ENCODE measurements at places on chromosomes 7 and 10.

GRCh38 chr10:90171014-90171722 is 469.8 kb downstream of the KIF20B start:
- no peak for DNase-seq

GRCh38 chr10:84348860-84349259 is 20.5 kb downstream of the CCSER2 start:
- peak; percentile 52 for DNase-seq

DNA sequence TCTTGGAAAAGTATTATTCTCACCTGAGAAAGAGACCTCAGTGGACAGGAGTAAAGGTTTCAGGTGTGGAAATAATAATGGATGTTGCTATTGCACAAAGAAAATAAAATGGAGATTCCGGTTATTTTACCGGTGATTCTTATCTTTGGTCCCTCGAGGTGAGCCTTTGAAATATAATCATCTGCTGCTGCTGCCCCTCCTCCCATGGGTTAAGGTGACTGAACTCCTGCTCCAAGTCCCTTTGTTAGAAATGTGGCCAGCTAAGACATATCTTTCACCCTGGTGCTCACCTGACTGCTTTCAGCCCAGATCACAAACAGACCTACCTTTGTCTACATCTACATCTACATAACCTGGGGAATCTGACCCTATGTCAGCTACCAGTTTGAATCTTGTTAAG is 5.7 kb downstream of the CUBN start:
- no peak for DNase-seq

DNA sequence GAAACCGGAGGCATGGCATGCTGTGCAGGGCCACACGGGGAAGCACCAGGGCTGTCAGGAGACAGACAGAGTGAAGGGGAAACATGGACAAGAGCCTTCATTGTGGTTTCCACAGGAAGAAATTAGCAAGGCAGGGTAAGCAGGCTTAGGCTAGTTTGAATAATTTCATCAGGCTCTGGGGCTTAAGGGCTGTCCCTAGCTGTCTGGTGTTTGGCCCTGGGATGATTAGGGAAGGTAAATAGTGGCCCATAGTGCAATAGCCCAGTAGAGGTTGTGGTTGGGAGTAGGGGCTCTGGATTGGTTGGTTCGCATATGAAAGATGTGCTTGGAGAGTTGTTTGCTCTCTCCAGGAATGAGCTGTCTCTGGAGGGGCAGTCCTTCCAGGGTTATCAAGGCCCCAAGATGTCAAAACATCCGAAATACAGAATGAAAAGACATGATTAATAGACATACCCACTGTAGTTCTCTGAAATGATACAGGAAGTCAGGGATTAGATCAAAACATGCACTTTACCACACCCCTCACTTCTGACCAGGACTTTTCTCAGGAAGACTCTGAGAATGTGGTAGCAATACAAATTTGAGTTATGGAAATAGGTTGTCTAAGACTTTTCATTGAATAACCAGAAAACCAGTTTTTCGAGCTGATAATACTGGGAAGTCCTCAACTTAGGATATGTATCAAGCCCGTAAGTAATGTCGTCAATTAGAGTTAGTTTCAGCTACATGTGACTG is 224.9 kb upstream of the NFE2L3 start:
- DNase-seq, result no peak

- DNase-seq, result no peak
Observed at GRCh38 chr10:15122477-15123030, 25.4 kb downstream of the RPP38 start.

- no peak for DNase-seq
Observed at GRCh38 chr10:85764108-85764507, 602.5 kb downstream of the GRID1 start.

DNA sequence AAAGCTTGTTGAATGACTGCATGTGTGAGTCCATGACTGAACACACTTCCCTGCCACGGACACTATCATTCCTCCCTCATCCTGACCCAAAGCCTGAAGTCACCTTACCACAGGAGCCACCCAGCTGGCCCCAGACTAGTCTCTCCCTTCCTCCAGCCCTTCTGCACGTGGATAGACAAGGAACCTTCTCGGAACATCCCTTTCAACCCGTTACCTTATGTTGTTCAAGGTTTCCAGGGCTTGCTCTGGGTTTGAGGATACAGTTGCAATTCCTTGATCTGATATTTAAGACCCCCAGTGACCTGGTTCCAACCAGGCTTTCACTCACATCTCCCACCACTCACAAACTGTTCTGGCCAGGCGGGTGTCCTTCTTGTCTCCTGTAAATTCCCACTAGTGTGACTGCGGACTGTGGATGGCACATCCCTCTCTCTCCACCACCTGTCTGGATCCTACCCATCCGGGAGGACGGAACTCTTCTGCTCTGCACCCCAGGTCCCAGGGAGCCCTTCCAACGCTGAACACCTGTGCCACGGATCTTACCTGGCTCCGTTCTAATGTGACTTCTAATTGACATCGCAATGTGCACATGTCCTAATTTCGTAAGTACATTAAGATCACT is 62.5 kb downstream of the HIPK2 start:
- no peak for DNase-seq

GRCh38 chr7:266851-267840 is 22.8 kb upstream of the FOXL3 start:
- no peak for DNase-seq

- peak; percentile 71 for DNase-seq
Observed at GRCh38 chr7:5425507-5426225, 2.0 kb upstream of the TNRC18 start.

- peak; percentile 26 for DNase-seq
Observed at GRCh38 chr7:44333911-44334733, 8.7 kb upstream of the CAMK2B start.

DNA sequence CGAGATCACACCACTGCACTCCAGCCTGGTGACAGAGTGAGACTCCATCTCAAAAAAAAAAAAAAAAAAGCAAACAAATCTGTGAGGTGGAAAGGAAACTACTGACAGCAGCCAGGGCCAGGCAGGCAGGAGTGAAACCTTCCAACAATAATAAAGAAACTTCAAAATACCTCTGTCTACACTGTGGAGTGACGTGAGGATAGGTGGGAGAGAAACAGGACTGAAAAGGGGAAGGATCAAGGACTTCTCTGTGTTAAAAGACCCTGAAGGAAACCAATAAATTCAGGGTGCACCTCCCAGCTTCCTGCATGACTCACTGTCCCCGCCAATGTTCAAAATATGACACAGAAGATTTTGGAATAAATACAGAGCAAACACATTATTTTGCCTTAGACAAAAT is 82.9 kb downstream of the KIAA1549 start:
- no peak for DNase-seq

DNA sequence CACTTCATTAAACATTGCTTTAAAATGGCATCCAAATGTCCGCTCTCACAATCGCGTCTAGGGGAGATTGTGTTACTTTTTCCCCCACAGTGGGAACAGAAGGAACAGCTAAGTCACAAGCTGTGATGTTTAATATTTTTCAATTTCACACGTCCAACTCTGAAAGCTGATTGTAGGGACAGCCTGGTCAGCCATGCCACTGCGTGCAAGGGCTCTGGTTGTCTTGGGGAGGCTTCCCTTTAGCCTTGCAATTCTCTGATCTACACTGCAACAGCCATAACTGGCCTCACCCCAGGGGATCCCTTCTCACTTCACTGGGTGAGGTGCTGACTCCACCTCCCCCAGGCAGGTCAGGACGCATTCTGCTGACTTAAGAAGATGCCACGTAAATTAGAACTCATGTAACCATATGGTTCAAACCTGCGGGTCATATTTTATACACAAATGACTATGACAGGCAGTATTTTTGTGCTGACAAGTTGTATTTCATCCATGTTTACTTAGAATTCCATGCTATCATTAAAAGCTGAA is 425.2 kb upstream of the NFE2L3 start:
- no peak for DNase-seq

GRCh38 chr10:129194181-129194870 is 272.7 kb upstream of the MGMT start:
- no peak for DNase-seq

GRCh38 chr10:21572578-21572977 is 38.5 kb downstream of the MLLT10 start:
- DNase-seq, result peak; percentile 9

DNA sequence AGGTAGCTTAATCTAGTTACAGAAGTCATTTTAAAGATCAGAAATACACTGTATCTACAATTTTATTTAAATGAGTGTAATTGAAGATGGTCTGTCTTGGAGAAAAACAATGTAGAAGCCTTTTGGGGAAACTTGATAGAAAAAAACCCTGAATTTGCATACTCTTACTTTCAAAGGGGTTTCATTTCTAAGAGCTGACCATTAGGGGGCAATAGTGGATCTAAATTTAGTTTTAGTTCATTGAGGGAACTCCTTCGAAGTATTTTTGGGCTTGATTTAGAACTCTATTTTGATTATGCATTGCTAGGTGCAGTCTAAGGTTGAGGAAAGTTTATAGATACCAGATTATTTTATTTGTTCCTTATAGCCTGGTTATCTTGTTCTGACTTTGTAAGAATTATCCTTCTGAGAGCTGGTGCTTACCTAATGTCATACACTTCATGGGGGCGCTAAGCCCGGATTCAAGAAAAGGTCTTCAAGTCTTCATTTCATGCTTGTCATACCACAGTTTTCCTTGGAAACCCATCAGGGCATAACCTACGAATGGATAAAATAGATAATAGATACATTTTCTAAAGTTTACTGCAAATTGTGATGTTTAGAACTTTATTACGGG is 69.1 kb upstream of the MXI1 start:
- DNase-seq, result peak; percentile 62

DNA sequence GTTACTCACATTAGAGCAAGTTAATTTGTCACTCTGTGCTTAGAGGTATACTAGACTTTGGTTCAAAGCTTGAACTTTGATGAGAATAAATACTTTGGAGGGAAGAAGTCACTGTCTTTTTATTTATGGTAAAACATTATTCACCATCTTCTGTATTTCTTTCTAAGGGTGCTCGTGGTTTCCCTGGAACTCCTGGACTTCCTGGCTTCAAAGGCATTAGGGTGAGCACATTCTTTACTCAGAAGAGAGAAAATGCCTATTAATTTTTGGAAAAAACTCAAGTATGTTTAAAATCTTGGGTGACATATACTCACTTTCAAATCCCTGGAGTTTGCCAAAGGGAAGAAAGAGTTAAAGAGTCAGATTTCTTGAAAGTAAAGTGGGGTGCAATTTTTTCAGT is 10.8 kb downstream of the COL1A2 start:
- DNase-seq, result no peak

DNA sequence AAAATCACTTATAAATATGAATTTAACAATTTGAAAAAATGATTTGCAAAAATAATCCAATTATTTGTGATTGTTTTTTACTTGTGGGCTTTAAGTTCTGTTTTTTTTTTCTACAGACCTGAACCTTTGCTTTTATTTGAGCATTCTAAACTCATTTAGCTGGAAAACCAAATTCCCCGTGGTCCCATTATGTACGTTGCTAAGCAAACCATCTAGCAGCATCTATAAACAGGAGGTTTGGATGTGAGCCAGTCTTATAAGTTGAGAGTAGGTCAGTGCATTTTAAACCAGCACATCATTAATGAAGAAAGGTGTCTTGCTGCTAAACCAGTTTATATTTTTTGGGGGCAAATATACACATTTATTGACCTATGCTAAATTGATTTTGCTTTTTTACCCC is 77.3 kb downstream of the LRRN3 start:
- peak; percentile 82 for DNase-seq

DNA sequence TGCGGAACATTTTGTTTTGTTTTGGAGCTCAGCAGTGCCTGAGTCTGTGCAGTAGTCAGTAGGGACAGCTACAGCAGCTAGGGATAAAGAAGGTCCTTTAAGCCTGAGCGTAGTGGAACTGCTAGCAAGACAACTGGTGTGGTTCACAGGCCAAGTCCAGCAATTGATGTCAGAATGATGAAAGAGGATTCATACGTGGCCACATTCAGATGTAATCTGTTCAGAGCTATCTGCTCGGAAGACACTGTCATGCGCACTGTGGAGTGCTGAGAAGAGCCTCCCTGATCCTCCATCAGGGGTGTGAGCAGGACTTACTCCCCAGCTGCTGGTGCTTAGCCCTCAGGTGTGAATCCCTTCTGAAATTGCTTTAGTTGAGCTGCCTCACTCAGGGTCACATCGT is 79.6 kb upstream of the ANKRD1 start:
- DNase-seq, result no peak

DNA sequence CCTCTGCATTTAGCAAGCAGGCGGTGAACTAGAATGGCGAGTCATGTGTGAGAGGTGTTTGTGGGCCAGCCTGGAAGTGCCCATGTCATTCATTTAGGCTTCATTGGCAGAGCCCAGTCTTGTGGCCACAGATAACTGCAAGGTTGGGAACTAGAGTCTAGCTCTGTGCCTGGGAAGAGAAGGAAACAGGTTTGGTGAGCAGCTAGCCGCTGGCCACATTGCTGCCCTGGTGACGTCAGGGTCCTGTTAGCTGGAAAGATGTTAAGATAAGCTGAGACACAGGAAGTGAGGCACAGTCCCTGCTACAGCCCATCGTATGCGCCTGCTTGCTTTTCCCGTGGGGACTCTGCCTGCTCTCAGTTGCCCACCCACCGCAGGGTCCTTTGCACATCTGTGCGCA is 185.5 kb downstream of the CAMK1D start:
- DNase-seq, result no peak
